ENCODE measurements at places on chromosomes 3 and 15. TPM values are rescaled to one million over a fixed set of nuclear protein-coding genes. Genes with fewer than 3 reads are reported as not detected.

RBP2 gene
- 28.0 TPM for total RNA-seq

RAF1 gene
- total RNA-seq, result 98.7 TPM

WDR76 gene
- total RNA-seq, result 25.3 TPM

LTK gene
- 10.9 TPM for total RNA-seq

MNS1 gene
- 2.6 TPM for total RNA-seq

DNA sequence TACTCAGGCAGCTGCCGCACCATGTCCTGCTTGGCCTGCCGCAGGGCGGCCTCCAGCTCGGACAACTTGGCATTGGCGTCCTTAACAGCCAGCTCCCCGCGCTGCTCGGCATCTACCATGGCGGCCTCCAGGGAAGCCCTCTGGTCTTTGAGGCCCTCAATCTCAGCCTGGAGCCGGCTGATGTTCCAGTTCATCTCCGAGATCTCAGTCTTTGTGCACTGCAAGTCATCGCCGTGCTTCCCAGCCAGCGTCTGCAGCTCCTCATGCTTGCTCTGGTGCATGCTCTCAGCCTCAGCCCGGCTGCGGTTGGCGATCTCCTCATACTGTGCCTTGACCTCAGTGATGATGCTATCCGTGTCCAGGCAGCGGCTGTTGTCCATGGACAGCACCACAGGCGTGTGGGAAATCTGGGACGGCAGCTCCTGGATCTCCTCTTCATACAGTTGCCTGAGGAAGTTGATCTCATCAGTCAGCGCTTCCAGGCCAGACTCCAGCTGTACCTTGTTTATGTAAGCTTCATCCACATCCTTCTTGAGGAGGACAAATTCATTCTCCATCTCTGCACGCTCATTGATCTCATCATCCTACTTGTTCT is 15.5 kb upstream of the PSTPIP1 start:
- no peak overlapping the region for H3K27ac ChIP-seq
- no peaks in the 10 kb centered on the region for H3K36me3 ChIP-seq
- H3K27me3 ChIP-seq, result no peaks in the 10 kb centered on the region
- no peak overlapping the region for H3K4me3 ChIP-seq

GRCh38 chr3:79329154-79329553 is 438.6 kb downstream of the ROBO1 start:
- no peak overlapping the region for H3K4me3 ChIP-seq
- H3K27ac ChIP-seq, result no peak overlapping the region
- no peaks in the 10 kb centered on the region for H3K4me1 ChIP-seq
- H3K36me3 ChIP-seq, result no peaks in the 10 kb centered on the region
- DNase-seq, result no peak
- no peaks in the 10 kb centered on the region for H3K27me3 ChIP-seq

- H3K27ac ChIP-seq, result no peak overlapping the region
- peaks cover 1% of the 10 kb centered on the region for H3K36me3 ChIP-seq
- H3K27me3 ChIP-seq, result no peaks in the 10 kb centered on the region
- peaks cover 15% of the 10 kb centered on the region for H3K4me1 ChIP-seq
- H3K4me3 ChIP-seq, result no peak overlapping the region
- no peak for DNase-seq
These were observed 11.5 kb downstream of the HEMK1 start for GRCh38 chr3:50580683-50581458.

GRCh38 chr3:115525731-115526130 is 97.6 kb upstream of the GAP43 start:
- no peaks in the 10 kb centered on the region for H3K27me3 ChIP-seq
- DNase-seq, result no peak
- H3K4me1 ChIP-seq, result no peaks in the 10 kb centered on the region

GRCh38 chr3:58414538-58415197 is 19.0 kb downstream of the PDHB start:
- H3K27me3 ChIP-seq, result no peaks in the 10 kb centered on the region
- no peak overlapping the region for H3K27ac ChIP-seq
- H3K4me3 ChIP-seq, result no peak overlapping the region
- peak; percentile 54 for DNase-seq
- peaks cover 44% of the 10 kb centered on the region for H3K4me1 ChIP-seq
- no peaks in the 10 kb centered on the region for H3K36me3 ChIP-seq

DNA sequence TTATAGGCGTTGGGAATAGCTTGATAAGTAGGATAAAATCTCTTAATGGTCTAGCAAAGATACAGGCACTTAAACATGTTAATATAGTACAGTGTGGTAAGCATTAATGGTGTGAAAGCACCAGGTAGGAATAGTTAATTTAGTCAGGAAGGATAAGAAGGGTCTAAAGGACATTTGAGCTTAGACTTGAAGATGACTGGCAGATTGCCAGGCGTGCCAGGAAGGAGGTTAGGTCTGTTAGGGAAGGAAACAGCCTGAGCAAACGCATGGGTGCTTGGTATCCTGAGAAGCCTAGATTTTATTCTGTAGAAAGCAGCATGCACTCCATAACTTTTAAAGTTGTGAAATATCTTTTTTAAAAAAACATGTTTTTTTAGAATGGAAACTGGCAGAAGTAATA is 17.7 kb downstream of the SEC62 start:
- H3K4me1 ChIP-seq, result peaks cover 5% of the 10 kb centered on the region
- no peaks in the 10 kb centered on the region for H3K27me3 ChIP-seq
- DNase-seq, result no peak
- H3K4me3 ChIP-seq, result no peak overlapping the region
- no peak overlapping the region for H3K27ac ChIP-seq

GRCh38 chr3:71264840-71265239 is 318.7 kb downstream of the FOXP1 start:
- H3K36me3 ChIP-seq, result no peaks in the 10 kb centered on the region
- no peaks in the 10 kb centered on the region for H3K27me3 ChIP-seq
- H3K4me3 ChIP-seq, result no peak overlapping the region

GRCh38 chr15:101445562-101446517 is 43.7 kb downstream of the PCSK6 start:
- no peaks in the 10 kb centered on the region for H3K27me3 ChIP-seq
- peaks cover 26% of the 10 kb centered on the region for H3K4me1 ChIP-seq
- H3K27ac ChIP-seq, result peak overlapping the region; percentile 73
- no peaks in the 10 kb centered on the region for H3K36me3 ChIP-seq

DNA sequence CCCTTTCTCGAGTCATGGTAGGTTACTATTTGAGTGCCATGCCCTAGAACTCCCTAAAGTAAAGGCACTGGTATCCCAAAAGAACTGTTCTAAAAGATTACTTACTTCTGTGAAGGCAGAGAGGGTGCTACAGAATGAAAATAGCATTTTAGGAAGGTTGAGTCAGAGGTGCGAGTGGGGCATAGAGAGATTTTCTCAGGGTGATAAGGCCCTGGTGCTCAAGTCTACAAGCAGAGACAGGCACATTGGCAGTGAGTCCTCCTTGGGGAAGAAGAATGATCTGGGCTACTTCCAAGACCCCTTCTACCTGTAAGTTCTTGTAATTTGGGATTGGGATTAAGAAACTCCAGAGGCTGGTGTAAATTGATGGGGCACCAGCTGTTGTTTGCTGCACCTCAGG is 96.7 kb downstream of the AKAP13 start:
- no peaks in the 10 kb centered on the region for H3K27me3 ChIP-seq
- H3K36me3 ChIP-seq, result no peaks in the 10 kb centered on the region

DNA sequence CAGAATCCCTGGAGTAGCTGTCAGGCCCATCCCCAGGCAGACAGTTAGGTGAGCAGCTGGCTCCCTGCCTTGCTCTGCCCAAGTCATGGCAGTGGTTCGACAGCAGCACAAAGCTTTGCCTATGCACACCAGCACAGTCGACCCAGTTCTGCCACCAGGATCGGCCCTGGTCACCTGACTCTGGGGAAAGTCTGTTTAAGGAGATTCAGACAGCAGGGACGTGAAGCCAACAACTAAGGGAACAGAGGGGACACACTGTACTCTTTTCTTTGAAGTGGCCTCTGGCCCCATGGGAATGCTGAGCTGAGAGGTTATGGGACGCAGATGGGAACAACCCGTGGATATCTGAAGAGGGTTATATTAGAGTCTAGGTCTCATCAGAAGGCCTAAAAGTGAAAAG is 134.8 kb downstream of the CHDH start:
- H3K4me3 ChIP-seq, result no peak overlapping the region
- DNase-seq, result no peak
- H3K36me3 ChIP-seq, result no peaks in the 10 kb centered on the region
- no peak overlapping the region for H3K27ac ChIP-seq
- H3K27me3 ChIP-seq, result no peaks in the 10 kb centered on the region

- no peak overlapping the region for H3K27ac ChIP-seq
- no peak for DNase-seq
- H3K36me3 ChIP-seq, result no peaks in the 10 kb centered on the region
These were observed 504.1 kb downstream of the NTRK3 start for GRCh38 chr15:87752250-87752951.

All from Caco-2 (cell line).